ENCODE measurements at places on chromosomes 2 and 18.

DNA sequence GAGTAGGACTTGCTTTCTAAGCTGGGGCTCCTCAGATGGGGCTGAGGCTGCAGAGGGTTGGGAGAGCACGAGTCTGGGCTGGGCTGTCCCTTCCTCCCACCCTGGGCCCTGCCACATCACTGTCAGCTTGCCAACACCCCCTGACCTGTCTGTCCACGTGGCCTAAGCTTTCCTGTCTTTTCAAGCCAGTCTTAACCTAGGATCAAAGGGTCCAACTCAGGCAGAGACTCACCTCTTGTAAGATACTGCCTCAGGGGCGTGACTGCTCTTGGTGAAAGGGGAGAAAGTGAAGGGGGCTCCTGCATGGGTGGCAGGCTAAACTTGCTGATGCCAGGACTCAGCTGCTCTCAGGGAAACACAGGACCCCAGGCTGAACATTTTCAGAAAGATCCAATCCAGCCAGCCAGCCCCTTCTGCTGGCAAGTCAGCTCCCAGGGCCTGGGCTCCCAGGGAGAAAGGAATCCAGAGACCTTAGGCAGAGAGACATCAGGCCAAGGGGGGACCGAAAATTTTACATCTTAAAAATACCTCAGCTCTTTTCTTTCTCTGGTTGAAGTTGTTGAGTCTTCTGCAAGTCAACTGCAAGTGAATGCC lies 144.2 kb upstream of the ID2 start:
- no peak for DNase-seq

DNA sequence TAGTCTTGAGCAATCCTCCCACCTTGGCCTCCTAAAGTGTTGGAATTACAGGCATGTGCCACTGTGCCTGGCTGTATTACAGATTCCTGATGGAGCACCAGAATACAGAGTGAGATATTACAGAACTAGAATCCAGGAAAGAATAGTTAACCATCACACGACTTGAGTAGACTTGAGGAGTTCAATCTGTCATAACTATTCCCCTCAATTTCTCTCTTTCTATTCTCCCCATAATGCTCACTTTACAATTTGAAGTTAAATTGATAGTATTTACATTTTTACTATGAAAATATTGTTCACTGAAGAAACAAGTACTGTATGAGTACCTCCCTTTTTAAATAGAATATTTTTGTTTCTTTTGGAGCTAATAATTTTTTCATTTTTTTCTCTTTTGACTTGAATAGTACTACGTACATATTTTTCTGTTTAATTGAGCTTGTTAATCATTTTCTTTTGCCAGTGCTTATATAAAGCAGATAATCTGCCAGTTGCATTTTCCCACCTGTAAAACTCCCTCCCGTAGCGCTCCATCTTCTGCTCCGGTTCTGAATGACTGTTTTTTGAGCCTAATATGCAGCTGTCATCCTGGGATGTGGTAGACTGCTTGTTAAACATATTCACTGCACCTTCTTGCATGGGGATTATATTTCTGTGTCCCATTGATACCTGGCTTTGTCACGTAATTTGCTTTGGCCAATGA lies 105.5 kb downstream of the MYCN start:
- DNase-seq, result no peak

DNA sequence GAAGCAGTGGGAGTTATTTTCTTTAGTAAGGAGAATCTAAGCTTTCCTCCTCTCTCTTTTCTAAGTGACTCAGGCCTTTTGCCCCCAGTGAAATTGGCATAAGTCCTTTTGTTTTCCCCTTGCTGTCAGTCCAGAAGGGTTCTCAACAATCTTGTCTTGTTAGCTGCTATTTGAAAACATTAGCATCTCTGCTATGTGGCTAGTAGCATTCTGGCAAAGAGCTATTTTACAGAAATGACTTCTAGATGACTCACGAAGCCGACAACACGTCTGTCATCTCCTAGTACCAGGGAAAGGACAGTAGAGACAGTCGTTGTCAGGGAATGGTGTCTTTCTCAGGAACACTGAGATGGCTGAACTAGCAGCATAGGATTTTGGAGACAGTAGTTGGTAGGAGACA lies 14.7 kb downstream of the SMARCAL1 start:
- DNase-seq, result no peak

GRCh38 chr2:114729026-114729425 lies 286.6 kb downstream of the DPP10 start:
- no peak for DNase-seq

- DNase-seq, result peak; percentile 43
Measured at GRCh38 chr18:11984091-11984490, 2.8 kb downstream of the IMPA2 start.

GRCh38 chr18:9474108-9474982 lies 968 bp upstream of the RALBP1 start:
- no peak for DNase-seq

DNA sequence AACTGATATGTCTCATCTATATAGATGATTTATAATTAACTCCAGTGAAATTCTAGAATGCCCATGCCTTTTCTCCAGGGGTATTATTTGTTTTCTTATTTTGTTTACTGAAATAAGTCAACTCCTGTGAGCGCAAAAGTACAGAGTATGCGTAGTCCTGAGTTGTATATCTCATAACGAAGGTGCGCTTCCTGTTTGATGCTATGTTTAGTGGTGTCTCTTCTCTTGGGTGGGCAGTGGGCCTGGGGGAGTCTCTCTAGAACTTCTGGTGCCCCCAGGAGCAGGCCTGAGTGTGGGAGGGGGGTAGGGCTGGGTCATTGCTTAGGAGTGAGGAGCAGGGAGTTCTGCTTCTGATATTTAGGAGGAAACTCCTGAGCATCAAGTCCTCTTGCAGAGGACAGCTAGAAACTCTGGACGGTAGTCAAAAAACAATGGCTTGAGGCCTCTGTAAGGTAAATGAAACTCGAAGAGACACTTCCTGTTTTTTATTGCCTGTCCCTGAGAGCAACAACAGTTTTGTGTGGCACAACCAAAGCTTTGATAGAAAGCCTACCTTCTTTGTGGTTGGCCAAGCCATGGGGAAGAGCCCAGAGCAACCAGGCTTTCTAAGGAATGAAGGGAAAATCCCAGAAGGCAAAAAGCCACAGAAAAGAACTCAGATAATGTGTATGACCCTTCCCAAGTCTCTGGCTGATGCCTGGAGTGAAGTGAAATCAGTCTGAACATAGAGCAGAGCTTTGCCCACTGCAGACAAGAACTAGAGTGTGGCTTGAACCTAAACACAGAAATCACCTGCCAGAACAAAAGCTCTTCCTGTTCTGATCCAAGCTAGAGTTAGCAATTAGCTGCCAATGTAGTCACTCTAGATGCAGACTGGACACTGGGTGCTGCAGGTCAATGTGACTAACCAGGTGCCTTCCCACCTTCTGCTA lies 8.5 kb upstream of the SP140L start:
- no peak for DNase-seq

DNA sequence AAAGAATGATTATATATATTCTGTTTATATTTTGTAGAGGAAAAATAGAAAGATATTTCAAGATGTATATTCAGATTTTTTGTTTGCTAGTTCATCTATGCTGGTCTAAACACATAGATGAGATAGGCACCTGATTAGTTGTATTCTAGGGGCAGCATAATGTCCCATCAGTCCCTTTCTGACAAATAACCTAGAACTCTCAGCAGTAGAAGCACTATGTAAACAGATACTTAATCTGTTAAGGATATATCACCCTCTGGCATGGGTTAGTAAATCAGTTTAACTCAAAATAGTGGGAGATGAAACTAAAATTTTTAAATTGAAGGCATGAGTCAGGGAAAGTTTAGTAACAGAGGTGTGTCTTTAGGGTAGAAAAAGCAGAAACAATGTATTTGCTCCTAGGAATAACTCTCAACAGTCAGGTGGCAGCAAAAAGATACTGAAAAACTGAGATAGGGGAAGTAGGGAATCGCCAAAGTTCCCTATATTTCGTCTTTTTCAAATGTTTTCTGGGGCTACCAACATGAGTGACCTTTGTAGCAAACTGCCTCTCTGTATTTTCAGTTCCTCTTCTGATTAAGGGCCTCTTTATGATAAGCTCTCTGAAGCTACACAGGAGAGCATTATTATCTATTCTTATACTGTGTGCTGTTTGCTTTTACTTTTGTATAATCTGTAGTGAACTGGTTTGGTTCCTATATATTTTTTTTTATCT lies 5.7 kb downstream of the PPP1R1C start:
- DNase-seq, result no peak

DNA sequence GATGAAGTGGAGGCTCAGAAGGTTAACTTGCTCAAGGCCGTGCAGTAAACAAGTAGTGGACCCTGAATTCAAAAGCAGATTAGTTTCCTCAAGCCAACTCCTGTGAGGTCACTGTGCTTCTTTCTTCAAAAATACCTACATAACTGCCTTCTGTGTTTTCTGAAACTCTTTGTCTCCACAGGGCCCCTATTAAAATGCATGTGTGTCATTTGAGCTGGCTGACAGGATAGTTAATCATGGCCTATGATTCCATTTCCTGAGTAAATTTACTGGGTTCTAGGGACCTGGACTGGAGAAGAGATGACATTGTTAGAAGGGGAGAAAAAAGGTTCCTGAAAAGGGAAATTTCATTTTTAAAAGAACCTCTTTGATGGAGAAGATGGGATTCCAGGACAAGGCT lies 12.9 kb upstream of the DTNA start:
- DNase-seq, result no peak

DNA sequence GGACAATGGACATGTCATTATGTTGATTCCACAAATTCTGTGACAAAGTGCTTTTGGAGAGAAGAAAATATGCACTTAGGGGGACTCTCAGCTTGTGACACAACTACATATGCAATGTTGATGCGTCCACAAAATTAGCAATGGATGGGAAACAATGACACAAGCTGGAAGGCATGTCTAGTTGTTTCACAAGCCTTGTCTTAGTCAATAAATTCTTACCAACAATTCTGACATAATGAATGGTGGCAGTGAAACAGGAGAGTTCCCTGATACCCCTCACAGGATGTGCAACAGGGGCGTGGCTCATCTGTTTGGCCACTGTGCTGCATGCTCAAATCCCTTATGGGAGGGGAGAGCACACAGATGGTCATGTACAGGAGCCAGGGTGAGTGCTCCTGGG lies 347.2 kb upstream of the DLGAP1 start:
- no peak for DNase-seq

GRCh38 chr2:241105641-241106040 lies 3.6 kb upstream of the MTERF4 start:
- no peak for DNase-seq

- no peak for DNase-seq
Measured at GRCh38 chr2:100645695-100646429, 83.1 kb downstream of the PDCL3 start.
